ENCODE measurements at places on chromosomes 6 and 20. TPM values are rescaled to one million over a fixed set of nuclear protein-coding genes. Genes with fewer than 3 reads are reported as not detected.

NKX2-4 gene
- not detected for polyA plus RNA-seq

IRAK1BP1 gene
- polyA plus RNA-seq: 1.5 TPM

ULBP3 gene
- polyA plus RNA-seq: 5.2 TPM

C6orf15 gene
- polyA plus RNA-seq: not detected

OTOR gene
- polyA plus RNA-seq: not detected

DNA sequence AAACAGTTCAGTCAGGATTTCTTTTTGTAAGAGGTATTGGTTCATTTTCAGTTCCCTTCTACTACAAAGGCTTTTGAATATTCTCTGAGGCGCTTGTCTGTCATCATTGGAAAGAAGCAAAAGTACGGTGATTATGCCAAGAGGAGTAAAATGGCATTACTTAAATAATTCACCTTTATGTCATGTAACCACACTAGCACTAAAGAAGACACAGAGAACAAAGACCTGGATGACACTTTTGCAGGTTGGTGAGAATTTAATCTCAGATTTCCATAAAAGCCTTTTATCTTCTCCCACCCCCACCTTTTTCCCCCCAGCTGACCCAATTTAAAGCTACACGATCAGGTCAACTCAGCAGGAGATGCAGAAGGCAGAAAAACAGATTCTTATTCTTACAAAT lies 451.8 kb downstream of the HACE1 start:
- no peak for DNase-seq

DNA sequence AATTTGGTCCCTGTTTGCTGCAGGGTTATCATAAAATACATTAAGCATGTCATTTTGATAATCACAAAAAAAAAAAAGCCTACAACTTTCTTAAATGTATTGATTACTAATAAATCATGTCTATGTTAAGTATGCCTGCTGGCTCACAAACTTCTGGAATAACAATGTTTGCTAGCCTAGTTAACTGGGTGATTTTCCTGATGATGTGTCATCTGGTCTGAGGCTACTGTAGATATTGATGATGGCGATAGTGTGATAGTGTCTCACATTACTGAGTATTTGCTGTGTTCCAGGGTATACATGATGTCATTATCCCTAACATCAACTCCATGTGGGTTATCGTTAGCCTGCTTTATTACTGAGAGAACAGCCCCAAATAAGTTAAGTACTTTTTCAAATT lies 86.2 kb upstream of the VSTM2L start:
- DNase-seq: no peak

GRCh38 chr6:27517238-27517637 lies 44.3 kb upstream of the ZNF184 start:
- no peak for DNase-seq

All from endothelial cell of umbilical vein (primary cell).